Left lung (tissue), 14 donors: ENCODE measurements at places on chromosomes 3 and 15.

DNA sequence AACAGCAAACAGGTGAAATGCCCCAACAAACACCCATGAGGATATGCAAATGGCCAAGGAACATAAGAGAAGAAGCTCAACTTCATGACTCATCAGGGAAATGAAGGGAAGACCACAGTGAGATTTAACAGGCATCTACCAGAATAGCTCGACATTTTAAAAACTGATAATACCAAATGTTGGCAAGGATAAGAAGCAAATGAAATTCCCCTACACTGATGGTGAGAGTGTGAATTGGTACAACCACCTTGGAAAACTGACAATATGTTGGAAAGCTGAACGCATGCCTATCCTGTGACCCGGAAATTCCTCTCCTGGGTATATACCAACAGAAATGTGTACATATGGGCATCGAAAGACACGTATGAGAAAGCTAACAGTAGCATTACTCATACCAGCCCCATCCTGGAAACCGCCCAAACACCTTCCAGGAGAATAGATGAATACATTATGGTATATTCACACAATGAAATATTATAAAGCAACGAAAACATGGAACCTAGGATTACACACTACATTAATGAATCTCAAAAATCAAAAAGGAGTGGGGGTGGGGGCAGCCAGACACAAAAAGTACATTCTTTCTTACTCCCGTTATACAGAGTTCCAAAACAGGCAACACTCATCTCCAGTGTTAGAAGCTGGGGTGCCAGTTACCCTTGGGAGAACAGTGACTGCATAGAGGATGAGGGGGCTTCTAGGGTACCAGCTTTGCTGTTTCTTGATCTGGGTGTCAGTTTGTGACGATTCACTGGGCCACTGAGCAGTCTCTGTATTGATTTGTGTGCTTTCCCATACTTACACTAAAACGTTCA is 16.9 kb downstream of the RFTN1 start:
- no peak for DNase-seq

- peak; percentile 75 for DNase-seq
Observed at GRCh38 chr3:50930371-50931208, 255.9 kb downstream of the DOCK3 start.

DNA sequence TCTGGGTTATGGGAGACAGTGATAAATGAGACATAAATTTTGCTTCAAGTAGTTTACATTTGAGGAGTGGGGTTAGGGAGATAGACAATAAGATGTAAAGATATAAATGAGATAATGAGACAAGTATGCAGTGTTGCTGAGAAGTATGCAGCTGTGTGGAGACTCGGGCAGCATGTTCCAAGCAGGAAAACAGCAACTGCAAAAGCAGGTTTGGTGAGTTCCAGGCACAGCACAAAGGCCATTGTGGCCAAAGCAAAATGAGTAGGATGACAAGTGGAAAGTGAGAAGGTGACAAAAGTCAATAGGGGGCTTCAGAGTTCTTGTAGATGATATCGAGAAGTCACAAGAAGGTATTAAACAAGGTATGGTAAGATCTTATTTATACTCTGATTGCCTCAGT is 259.1 kb upstream of the PEX5L start:
- no peak for DNase-seq

DNA sequence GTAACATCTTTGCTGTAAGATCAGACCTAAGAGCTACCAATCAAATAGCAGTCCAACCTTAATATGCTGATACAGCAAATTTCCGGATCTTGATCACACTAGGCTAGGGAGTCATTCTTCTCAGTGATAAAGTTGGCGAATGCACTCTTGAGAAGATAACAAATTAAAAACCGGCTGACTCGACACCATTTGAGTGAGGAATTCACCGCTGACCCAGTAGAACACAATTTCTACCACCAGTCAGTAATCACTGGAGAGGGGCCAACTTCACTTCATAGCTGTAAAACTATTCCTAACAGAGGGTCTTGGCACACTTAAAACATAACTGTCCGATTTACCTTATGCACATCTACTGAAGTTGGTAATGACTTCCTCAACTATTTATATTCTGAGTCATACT is 47.2 kb downstream of the MEIS2 start:
- no peak for DNase-seq

- DNase-seq: no peak
Observed at GRCh38 chr3:74605437-74605836, 9.0 kb downstream of the CNTN3 start.
